ENCODE measurements at places on chromosomes 5 and 9. TPM values are rescaled to one million over a fixed set of nuclear protein-coding genes. Genes with fewer than 3 reads are reported as not detected.
A peak's percentile ranks its signal among the peaks of the same experiment; 100 is the strongest.

RANBP3L gene
- 10.6 TPM for total RNA-seq

GRCh38 chr5:173441053-173441628 is 112.9 kb upstream of the STC2 start:
- no peak for DNase-seq

GRCh38 chr9:12643686-12644085 is 49.5 kb upstream of the TYRP1 start:
- DNase-seq, result no peak

- no peak for DNase-seq
Measured at GRCh38 chr9:115758441-115758840, 395.1 kb upstream of the PAPPA start.

GRCh38 chr5:58501778-58502417 is 10.7 kb downstream of the GAPT start:
- no peak for DNase-seq

- DNase-seq, result no peak
Measured at GRCh38 chr5:50964746-50965653, 298.6 kb downstream of the PARP8 start.

NTNG2 gene
- total RNA-seq, result 16.3 TPM

ZDHHC11B gene
- 4.5 TPM for total RNA-seq

PCDHB12 gene
- total RNA-seq, result 12.6 TPM

GRCh38 chr9:77561331-77562018 is 86.6 kb downstream of the GNA14 start:
- no peak for DNase-seq

DTWD2 gene
- 11.8 TPM for total RNA-seq

GRCh38 chr5:125409234-125409860 is 662.9 kb upstream of the ZNF608 start:
- DNase-seq, result no peak

DNA sequence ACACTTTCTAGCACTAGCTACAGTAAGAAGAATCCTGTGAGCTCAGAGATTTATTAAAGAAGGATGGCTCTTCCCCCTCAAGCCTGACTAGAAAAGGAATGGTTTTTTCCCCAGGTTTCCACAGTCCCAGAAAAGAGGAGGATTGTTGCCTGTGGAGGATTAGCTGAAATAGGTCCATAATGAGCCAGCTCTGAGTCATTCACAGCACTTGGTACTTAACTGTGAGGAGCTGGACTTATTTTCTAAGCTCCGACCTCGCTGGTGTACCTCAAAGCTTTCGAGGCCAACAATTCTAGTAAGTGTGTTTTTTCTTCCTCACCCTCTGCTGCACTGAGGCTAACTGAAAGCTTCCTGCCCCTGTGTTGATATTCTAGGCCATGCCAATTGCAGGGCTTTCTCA is 222.5 kb upstream of the IL12B start:
- no peak for DNase-seq

MGAT1 gene
- 19.6 TPM for total RNA-seq

DNA sequence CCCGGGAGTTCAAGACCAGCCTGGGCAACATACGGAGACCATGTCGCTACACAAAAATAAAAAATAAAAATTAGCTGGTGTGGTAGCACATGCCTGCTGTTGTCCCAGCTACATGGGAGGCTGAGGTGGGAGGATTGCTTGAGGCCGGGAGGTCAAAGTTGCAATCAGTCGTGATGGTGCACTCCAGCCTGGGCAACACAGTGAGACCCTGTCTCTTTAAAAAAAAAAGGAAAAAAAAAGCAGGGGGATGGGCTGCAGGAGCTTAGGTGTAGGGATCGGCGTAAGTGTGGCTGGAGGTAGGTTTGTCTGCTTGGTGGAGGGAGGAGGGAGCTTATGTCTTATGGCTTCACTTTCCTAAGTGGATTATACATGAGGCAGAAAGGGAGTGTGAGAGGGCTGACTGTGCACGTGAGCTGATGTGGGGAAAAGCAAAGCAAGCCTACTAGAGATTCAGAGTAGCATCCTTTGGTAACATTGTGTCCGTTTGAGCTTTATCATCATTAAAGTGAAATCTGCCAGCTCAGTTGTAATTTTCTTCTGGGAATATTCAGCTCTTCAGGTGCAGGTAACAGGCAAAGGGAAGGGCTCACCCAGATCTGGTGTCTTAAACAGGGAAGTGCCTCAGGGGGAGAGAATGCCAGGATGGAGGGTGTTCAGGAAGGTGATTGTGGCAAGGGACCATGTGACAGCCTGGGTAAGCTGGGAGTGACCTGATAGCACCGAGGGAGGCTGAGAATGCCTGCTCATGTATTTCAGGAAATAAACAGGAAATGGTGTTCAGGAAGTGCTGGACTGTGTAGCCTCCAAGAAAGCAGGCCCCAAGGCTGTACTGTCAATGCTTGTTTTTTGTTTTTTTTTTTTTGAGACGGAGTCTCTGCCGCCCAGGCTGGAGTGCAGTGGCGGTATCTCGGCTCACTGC is 17.6 kb upstream of the SETX start:
- DNase-seq, result no peak

- DNase-seq, result no peak
Measured at GRCh38 chr5:176400382-176401156, 12.0 kb downstream of the HIGD2A start.

GRCh38 chr9:116843863-116844620 is 156.9 kb downstream of the TRIM32 start:
- no peak for DNase-seq

DNA sequence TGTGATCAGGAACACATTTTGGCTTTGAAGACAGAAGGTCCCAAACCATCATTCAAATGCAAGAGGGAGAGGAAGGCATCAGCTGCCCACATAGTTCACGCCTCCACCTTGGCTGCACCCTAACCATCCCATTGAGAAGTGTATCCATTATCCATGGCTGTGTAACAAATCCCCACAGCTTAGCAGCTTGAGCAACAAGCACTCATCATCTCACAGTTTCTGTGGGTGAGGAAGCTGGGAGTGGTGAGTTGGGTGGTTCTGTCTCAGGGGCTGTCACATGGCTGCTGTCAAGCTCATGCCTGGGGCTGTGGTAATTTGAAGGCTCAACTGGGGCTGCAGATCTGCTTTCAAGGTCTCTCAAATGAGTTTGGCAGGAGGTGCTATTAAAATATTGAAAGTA is 23.0 kb upstream of the CEP72 start:
- no peak for DNase-seq

DNA sequence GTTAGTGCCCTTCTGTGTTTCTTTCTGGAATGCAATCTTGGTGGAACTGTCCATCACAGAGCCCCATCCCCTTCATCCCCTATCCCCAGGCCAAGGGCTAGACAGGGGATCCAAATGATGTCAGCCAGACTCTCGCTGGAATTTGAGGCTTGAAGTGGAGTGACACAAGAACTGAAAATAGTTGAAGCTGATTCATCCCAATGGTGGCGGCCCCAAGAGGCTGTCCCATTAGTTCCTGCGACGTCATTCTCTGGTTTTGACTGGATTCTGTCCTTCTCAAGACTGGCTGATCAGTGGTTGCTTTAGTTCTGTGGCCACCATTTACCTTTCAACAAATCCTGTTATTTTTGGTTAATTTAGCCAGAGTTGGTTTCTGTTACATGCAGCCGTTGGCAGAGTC is 59.9 kb downstream of the SUB1 start:
- no peak for DNase-seq

GRCh38 chr9:101400120-101400519 is 1.5 kb downstream of the ZNF189 start:
- DNase-seq, result no peak

DNA sequence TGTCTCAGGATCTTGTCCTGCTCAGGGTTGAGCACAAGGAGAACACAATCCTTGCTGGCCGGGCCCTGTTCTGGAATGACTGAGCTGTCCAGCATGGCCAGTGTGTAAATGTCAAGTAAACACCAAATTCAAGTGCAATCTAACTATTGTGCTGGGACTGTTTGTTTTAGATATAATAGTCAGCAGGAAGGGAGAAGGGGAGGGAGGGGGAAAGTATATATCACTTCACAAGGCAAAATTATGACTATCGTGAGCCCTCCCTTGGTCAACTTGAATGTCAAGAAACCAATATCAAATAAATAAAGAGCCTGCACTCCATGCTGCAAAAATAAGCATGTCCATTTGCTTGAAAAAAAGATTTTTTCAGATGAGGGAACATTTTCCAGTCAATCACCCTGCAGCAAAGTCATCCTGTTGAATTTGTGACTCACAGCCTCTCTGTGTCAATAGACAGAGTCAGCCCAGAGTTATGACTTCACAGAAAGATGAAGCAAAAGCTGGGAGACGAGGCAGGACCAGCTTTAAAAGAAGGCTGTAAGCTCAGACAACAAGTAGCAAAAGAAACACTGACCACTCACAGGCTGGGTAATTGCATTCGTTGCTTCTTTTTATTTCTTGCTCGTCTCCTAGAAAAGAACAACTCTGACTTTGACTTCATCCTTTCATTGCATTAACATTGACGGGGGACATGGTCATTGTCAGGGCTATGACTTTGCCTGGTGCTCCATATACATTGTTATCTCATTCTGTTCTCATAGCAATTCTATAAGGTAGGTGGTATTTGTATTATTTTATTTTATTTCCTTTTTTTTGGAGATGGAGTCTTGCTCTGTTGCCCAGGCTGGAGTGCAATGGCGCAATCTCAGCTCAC is 15.3 kb upstream of the KLF4 start:
- peak; percentile 47 for DNase-seq

- DNase-seq, result no peak
Measured at GRCh38 chr9:108612513-108612912, 243.3 kb downstream of the ACTL7B start.

GRCh38 chr5:39256477-39257235 is 37.3 kb upstream of the FYB1 start:
- no peak for DNase-seq

GRCh38 chr5:107615299-107615817 is 55.4 kb downstream of the EFNA5 start:
- DNase-seq, result no peak

ADAMTS13 gene
- total RNA-seq, result 2.0 TPM

DNA sequence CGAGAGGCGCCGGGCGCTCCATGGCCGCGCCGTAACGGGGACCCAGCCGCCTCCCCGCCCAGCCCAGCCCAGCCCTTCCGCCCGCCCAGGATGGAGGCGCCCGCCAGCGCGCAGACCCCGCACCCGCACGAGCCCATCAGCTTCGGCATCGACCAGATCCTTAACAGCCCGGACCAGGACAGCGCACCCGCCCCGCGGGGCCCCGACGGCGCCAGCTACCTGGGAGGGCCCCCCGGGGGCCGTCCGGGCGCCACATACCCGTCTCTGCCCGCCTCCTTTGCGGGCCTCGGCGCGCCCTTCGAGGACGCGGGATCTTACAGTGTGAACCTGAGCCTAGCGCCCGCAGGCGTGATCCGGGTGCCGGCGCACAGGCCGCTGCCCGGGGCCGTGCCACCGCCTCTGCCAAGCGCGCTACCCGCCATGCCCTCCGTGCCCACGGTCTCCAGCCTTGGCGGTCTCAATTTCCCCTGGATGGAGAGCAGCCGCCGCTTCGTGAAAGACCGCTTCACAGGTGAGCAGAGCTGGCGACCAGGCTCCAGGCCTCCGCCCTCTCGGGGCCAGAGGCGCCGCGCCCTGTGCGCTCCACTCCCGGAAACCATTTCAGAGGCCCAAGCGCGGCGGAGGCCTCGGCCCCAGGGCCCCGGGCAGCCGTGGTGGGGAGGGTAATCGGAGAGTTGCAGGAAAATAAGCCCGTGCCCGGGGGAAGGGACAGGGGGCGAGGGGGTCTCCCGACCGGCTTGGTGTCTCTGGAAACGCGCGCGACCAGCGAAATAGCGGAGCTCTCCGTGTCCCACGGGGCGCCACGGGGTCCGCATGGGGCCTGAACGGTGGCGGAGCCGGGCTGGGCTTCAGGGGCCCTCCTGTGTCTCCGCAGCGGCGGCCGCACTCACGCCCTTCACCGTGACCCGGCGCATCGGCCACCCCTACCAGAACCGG is 496 bp downstream of the TLX3 start:
- DNase-seq, result no peak

INSYN2B gene
- total RNA-seq, result 0.82 TPM

DNA sequence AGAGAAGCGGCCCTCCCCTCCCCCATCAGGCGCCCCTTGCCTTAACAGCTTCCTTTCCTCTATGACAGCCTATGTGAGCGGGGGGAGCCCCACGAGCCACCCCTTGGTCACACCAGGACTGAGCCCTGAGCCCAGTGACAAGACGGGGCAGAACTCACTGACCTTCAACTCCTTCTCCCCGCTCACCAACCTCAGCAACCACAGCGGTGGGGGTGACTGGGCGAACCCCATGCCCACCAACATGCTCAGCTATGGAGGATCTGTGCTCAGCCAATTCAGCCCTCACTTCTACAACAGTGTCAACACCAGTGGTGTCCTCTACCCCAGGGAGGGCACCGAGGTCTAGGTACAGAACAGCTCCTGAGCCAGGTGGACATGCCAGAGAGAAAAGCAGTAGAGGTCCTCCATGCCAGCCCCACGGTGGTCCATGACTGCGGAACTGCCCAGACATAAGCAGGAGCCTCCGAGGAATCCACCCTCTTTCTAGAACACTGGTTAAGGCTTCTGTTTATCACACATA is 2.6 kb downstream of the FOXI1 start:
- no peak for DNase-seq

DNA sequence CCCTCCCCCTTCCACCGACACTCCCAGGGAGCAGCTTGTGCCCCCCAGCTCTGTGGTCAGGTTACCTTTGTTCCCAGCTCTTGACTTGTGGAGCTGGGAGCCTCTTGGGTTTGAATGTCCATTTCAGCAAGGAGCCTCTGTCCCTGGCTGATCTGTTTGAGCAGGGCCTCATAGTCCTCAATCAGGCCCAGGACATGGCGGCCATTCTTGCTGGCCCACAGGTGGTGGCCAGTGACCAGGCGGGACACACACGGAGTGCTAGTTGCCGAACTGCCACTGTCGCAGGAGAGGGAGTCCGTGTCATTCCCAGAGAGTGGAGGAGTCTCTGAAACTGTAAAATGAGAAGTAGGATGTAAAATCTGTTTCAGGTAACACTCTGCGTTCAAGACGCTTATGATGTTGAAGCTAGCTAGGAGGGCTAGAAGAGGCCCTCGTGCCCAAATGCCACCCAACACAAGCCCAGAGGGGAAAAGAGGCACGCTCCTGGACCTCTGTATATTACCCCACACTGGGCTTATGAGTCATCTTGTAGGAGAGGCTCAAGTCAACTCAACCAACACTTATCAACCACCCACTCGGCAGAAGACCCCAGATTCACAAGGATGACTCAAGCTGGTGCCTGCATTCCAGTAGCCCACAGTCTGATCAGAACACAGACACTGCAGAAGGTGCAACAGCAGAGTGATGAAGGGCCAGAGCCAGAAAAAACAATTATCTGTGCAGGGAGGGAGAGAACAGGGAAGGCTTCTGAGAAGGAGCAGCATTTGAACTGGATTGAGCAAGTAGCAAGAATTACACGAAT is 177.0 kb downstream of the CDK5RAP2 start:
- DNase-seq, result no peak

LCN12 gene
- total RNA-seq, result not detected

- DNase-seq, result no peak
Measured at GRCh38 chr5:78245136-78245535, 49.4 kb downstream of the AP3B1 start.

ZFP37 gene
- 22.8 TPM for total RNA-seq

- no peak for DNase-seq
Measured at GRCh38 chr5:41427505-41427904, 82.9 kb downstream of the PLCXD3 start.

ARHGEF37 gene
- total RNA-seq, result 1.2 TPM

C9orf153 gene
- not detected for total RNA-seq

- no peak for DNase-seq
Measured at GRCh38 chr5:55306641-55307382, 682 bp downstream of the DHX29 start.

ARHGEF39 gene
- 0.41 TPM for total RNA-seq

Data from frontal cortex (tissue), 4 donors.